A549 (cell line): ENCODE measurements at places on chromosomes 6 and 20.

DNA sequence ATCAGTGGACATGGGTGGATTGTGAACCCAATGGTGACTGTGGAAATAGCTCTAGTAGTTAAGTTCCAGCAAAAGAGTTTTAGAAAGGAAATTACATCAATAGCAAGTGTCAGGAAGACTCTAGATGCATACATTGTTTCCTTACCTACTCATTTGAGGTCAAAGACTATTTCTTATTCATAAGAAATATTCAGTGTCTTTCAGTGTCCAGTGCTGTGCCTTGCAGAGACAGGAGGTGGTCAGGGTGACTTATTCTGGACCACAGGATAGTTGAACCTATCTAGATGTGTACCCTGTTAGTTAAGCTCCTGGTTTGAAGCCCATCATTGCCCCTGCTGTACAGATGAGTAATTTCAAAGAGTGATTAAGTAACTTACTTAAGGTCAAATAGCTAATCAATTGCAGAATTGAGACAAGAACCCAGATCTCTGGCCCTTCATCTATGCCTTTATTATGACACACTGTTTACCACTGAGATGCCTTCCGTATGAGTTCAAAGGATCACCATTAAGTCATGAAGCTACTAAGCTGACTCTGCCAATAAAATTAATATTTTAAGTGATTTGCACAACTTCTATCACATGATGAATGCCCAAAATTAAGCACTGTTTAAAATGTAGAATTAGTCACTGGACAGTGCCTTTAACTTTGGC is 136.1 kb downstream of the PDSS2 start:
- no peak for DNase-seq

DNA sequence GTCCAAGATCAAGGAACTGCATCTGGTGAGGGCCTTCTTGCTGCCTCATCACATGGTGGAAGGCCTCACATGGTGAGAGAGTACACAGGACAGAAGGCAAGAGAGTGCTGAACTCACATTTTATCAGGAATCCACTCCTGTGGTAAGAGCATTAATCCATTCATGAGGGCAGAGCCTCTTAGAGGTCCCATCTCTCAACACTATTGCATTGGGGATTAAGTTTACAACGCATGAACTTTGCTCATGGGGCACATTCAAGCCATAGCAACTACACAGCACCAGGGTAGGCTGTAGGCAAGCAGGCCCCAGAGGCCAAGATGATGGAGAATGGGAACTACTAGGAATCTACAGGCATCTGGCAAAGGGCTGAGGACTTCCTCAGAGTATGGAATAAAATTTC is 10.0 kb upstream of the TGIF2 start:
- no peak for DNase-seq

DNA sequence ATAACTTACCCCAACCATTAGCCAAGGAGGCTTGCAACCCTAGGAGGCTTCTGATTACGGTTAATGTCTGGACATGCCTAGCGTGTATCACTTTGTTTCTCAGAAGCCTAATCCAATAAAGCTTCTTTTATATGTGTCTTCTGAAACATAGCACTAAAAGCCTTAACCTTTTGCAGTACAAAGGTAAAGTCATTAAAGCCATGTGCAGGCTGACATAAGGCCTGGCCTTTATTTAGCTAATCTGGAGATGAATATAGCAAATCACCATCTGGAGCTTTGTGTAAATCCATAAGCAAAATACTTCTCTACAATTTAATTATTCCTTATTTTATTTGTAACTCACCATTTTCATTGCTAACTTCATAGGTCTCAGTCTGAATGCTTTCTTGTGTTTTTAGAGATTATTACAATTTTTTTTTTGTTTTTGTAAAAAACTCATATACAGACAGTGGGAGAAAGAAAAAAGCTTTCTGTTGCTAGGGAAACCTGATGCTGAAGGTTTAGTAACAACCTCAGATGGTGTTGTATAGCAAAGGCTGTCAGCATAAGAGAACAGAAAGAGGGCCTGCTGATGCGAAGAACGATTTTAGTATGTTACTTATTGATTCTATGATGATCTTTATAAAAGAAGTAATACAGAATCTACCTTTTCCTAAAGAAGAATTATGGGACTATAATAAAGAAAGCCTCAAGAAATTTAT is at the start of gene EYS:
Gene EYS, minus strand, starts transcription at position 101 of the 701 bp plus-strand sequence. CDS start 211,816 bp downstream, outside the sequence.
- DNase-seq: no peak

GRCh38 chr6:159267165-159267564 is 98.0 kb downstream of the FNDC1 start:
- DNase-seq: no peak

DNA sequence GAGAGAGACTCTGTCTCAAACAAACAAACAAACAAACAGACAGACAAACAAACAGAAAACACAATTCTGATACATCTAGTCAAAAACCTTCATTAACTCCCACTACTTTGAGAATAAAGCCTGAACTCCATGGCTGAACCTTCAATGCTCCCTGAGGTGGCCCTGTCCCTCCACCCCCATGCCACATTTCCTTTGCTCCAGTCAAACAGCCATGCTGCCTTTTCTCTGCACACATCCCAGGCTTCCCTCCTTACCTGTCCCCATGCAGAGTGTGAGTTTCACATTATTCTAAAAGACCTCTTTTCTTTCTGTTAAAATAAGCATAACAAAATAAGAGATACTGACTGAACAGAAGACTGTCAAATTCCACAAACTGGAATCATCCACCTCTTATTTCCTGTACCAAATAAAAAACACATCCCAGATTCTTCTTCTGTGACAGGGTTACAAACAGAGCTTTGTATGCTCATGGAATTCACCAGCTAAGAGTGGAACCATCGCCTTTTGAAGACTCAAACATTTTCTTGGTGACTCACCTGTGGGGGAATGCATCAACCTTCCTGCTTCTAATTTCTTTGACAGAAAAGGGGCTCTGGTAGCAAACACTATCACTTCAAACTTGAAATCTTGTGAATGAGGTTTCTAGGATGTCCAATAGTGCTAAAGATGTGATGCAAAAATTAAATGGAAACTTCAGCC is 71.0 kb upstream of the SLC22A16 start:
- DNase-seq: no peak

GRCh38 chr6:149965194-149966020 is 1.7 kb downstream of the ULBP1 start:
- DNase-seq: no peak

DNA sequence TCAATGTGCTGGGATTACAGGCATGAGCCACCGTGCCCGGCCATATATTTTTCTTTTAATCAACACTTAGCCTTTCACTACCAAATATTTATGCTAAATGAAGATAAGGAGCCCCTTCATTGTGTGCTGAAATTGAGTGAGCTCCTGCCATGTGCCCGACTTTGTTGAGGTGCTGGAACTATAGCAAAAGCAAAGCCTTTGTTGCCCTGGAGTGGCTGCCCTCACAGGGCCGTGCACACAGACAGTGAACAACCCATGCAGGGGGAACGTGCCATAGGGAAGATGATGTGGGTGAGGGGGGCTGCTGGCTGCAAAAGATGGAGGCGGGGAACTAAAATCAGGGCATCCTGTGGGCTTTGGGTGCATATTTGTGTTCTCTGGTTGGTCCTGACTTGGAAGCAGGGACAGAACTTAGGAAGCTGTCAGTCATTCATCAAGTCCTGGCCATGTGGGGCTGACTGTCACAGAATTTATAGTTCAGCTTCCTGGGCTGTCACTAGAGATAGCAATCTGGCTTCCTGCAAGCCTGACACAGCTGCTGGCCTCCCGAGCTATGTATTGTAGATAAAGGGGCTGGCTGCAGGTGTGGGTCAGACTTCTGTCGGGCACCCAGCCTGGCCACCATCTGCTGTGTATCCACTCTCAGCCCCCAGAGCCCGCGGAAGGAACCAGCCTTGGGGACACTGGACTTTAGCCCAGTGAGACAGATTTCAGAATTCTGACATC is 56.8 kb upstream of the MPC1 start:
- DNase-seq: no peak

- no peak for DNase-seq
Observed at GRCh38 chr6:15184441-15184861, 61.4 kb upstream of the JARID2 start.

GRCh38 chr20:64224351-64225170 is 31.0 kb upstream of the PCMTD2 start:
- no peak for DNase-seq

GRCh38 chr20:19692100-19692499 is 66.0 kb upstream of the RIN2 start:
- DNase-seq: peak; percentile 19
